ENCODE measurements at places on chromosomes 1 and 21.

GRCh38 chr1:174726880-174727585 lies 272.7 kb upstream of the CACYBP start:
- DNase-seq = no peak

DNA sequence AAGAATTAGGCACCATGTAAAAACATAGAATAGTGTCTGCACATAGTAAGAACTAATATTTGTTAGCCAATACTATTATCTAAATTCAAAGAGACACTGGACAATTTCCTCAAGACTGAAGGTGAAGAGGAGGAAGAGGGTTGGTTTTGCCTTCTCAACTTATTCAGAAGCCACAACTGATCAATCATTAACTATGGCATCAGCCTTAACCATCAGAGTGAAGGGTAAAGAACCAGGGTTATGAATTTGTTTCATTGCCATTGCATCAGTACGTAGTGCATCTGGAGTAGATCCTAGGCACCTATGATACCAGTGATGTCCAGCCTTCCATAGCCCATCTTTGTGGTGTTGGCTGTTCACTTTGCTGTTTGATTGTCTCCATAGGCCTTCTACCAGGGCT lies 421.7 kb upstream of the DEPDC1 start:
- DNase-seq = no peak

- DNase-seq = no peak
Measured at GRCh38 chr1:59685666-59686065, 129.1 kb upstream of the HOOK1 start.

- DNase-seq = no peak
Measured at GRCh38 chr1:2322065-2322571, 69.2 kb downstream of the MORN1 start.

- DNase-seq = peak; percentile 58
Measured at GRCh38 chr1:45205910-45206721, at the start of gene ZSWIM5. ZSWIM5 (minus strand) TSS chr1:45206605; CDS start chr1:45206350, 255 bp downstream.

- no peak for DNase-seq
Measured at GRCh38 chr1:230375780-230376179, 50.4 kb downstream of the PGBD5 start.

DNA sequence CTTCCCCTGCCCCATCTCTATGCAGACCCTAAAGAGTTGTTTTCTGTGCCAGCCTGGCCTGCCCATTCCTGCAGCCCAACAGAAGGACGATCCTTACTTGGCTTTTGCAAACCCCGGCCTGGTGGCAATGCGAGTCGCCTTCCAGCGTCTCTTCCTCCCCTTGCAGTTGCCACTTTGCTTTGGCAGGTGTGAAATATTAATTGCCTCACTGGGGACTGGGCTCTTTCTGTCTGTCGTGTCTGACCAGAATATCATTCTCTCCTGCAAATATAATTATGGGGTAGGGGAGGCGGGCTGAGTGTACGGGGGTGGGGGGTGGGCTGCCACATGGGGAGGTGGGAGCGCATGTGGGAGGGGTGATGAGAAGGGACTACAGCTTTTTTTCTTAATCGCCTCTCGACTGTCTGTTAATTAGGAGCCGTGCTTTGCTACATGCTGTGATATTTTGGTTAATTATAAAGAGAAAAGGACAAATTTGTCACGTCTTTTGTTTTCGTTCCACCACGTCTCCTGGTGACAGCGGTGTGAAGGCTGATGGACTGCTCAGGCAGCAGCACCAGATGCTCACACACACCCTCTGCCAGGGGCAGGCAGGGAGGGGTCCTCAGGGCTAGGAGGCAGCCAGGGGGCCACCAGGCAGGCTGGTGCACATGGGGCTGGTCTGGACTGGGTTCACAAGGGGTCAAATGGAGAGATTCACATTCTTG lies 80.1 kb upstream of the CD34 start:
- no peak for DNase-seq

DNA sequence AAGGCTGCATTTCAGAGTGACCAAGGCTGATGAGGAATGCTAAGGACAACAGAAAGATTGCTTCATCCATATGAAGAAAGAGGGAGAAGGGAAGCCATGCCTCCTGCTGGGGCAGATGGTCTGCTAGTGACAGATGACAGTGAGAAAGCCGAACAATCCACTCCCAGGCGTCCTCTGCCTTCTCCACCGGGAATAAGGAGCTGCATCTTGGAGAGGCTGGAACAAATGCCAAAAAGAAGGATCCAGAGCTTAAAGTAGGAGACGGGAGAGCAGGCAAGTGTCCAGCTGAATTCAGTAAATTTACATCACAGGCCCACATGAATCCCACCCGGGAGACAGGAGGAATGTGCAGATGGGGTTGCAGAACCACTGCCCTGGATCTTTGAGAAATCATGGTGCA lies 33.4 kb downstream of the DDX20 start:
- DNase-seq = no peak

- no peak for DNase-seq
Measured at GRCh38 chr1:192066202-192066601, 92.1 kb upstream of the RGS18 start.

DNA sequence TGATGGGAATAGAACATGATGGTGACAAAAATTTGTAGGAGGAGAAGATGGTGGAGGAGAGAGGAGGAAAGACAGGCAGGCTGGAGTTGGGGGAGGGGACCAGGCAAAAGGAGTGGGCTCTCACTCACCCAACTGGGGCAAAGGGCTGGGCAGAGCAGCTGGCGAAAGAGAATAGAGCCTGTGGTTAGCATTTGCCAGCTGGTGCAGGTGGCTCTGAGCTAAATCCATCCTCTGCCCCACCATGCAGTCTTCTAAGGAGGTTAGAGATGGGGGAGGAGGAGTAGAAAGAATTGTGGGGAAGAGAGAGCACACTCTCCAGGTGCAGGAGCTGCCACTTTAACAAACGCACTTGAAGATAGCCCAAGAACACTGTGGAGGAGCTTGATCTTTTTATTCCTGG lies 27.6 kb upstream of the SLAMF1 start:
- no peak for DNase-seq

GRCh38 chr1:114114185-114115094 lies 39.2 kb downstream of the SYT6 start:
- no peak for DNase-seq

- DNase-seq = no peak
Measured at GRCh38 chr1:208803011-208803811, 559.0 kb upstream of the PLXNA2 start.

- DNase-seq = no peak
Measured at GRCh38 chr1:3170561-3171453, 101.8 kb downstream of the PRDM16 start.

- DNase-seq = no peak
Measured at GRCh38 chr1:47727051-47727696, 270.0 kb downstream of the TRABD2B start.

DNA sequence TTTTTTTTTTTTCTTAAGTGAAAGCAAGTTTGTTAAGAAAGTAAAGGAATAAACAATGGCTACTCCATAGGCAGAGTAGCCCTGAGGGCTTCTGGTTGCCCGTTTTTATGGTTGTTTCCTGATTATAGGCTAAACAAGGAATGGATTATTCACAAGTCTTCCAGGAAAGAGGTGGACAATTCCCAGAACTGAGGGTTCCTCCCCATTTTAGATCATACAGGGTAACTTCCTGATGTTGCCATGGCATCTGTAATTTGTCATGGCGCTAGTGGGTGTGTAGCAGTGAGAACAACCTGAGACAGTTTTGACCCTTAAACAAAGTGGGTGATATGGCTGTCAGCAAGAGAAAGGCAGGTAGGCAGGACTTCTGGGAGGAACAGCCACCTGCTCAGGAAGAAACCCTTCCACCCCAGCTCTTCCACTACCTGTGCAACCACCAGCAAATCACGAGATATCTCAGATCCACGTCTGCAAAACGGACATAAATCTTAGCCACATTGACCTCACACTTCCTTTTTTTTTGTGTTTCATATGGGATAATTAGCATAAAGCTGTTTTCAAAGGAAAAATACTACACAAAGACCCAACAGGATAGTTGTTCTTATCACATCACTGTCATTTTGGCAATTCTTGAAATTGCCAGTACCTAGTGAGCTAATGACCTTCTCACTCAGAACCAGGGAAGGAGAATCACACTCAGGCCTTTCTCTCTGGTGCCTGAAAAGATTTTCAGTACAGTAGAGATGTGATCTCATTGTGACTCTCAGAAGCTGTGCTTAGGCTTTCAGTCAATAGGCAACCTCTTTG lies 34.8 kb upstream of the DUSP10 start:
- no peak for DNase-seq

DNA sequence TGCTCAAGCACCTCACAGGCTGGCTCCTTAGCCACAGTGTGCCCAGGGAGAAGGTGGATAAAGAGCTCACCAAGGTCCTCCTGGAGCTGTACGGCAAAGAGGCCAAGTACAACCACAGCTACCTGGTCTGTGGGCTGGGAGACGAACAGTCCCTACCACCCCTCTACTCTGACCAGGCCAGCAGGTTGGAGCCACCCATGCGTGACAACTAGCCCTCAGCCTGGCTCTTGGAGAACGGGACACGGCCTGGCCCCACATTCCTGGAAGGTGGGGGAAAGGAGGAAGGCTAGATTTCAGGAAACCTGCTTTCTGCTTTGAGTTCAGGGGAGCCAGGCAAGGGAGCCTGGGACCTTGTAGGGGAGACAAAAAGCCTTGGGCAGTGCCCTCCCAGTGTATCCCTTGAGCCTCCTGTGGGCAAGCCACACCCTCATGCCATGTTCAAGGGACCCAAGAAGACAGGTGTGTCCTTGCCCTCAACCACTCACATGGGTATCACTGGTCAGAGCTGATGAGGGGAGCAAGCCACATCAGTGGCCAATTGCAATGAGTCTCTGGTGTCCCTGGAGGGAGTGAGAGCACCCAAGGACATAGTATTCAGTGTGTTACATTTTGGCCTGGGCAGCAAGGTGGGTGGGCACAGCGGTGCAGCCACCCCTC lies 27.6 kb downstream of the LUZP1 start:
- no peak for DNase-seq

- no peak for DNase-seq
Measured at GRCh38 chr1:218846181-218846580, 327.5 kb upstream of the LYPLAL1 start.

GRCh38 chr1:17549384-17549783 lies 9.9 kb downstream of the ARHGEF10L start:
- no peak for DNase-seq

DNA sequence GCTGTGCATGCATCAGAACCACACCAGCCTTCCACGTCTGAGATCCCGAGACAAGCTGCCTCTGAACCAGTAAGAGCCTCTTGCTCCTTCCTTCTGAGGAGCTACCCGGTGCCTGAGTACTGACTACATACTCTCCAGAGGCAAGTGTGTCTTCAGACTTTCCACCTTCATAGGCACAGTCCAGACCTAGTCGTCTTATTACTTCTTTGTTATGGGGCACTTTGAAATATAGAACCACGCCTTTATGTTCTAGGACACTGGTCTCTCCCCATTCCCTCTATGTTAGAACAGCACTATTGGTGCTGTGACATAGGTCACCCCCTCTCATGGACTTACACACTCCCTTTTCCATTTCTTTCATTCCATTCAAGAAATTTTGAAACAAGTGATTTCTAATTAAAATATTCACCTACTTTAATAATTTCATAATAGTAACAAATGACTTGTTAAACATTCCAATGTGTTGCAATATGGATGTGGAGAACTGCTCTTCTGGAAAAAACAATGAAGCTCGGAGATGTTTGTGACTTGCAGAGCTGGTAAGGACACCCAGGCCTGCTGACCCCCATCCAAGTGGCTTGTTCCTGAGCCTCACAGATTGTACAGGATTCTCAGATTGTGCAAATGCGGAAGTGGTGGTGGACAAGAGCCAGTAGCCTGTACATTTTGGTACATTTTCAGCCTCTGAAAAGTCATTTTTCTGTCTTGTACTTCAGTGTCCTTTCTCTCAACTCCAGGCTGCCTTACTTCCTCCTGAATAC lies 76.1 kb upstream of the SIPA1L2 start:
- no peak for DNase-seq

GRCh38 chr1:33367485-33368405 lies 46.8 kb upstream of the A3GALT2 start:
- peak; percentile 88 for DNase-seq

GRCh38 chr1:18814425-18814824 lies 45.0 kb downstream of the TAS1R2 start:
- DNase-seq = no peak

DNA sequence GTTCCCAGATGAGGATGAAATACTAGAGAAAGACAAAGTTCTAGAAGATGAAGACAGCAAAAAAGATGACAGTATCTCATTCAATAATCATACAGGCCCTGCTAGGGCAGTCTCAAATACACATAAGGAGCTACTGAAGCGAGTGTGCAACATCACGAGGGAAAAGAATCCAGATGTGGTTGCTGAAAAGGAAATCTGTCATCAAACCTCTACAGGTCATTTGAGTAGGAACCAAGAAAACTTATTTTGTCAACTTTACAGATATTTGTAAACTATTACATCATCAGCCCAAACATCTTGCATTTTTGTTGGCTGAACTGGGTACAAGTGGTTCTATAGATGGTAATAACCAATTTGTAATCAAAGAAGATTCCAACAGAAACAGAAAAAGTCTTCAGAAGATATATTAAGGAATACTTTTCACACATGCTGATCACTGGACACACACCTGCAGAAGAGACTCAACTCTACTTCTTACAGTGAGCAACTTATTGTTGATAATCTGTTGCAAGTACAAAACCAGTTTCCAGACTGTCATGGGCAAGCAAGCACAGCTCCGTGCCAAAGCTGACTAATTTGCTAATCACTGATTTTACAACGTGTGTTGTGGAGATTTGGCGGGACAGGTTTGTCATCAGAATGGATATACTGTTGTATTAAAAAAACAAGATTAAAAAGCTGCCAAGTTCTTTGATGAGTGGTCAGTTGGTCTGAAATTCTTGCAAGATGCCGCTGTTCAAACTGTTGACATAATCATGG lies 42.1 kb downstream of the TRIM33 start:
- no peak for DNase-seq

- no peak for DNase-seq
Measured at GRCh38 chr21:35368326-35368725, 319.2 kb upstream of the RUNX1 start.

DNA sequence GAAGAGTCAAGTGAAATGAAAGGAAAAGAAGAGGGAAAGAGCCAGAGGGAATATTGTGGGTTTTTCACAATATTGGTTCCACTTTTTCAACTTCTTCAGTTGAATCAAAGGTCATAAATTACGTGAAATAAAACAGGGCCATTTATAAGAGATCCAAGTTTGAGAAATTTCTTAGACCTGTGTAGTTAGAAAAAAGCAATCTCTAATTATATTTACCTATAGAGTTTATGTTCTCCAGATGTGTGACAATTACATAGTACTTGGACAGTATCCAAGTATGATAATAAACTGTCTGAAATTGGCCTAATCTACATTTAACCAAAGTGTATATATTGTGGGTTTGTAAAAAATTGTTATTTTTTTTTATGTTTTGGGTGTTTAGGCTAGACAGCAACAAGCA lies 14.4 kb downstream of the DR1 start:
- DNase-seq = no peak

- DNase-seq = peak; percentile 4
Measured at GRCh38 chr1:179709841-179710329, 33.2 kb upstream of the FAM163A start.

DNA sequence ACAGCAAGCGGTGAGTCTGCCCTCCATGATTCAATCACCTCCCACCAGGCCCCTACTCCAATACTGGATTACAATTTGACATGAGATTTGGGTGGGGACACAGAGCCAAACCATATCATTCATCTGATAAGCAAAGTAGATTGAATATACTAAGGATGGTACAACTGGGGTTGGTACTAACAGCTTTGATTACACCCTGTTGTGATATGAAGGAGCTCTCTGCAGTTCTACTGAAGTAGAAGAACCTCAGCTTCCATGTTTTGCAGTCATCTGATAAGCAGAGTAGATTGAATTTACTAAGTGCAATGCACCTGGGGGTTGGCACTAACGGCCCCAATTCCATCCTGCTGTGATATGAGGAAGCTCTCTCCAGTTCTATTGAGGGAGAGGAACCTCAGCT lies 31.1 kb downstream of the RWDD3 start:
- DNase-seq = no peak

Data from stimulated activated CD4-positive, alpha-beta T cell treated with anti-CD3 and anti-CD28 coated beads, Interleukin-4, amount 100 ng/mL, for 24 hours (primary cell).